ENCODE measurements at places on chromosomes 12 and 14.

DNA sequence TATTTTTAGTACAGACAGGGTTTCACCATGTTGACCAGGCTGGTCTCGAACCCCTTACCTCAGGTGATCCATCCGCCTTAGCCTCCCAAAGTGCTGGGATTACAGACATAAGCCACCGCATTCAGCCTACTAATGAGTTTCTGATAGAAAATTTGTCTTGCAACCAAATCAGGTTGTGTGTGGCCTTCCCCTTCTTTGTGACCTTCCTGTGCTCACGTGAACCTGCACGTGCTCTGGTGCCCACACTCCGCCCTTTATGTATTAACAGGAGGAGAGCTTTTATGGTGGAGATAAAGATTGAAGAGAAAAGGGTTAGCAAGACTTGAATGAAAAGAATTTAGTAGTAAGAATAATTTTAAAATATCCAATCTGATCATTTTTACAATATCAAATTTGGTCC is 343.5 kb upstream of the TMEM132C start:
- DNase-seq: no peak

GRCh38 chr12:80195074-80195726 is 95.9 kb downstream of the OTOGL start:
- no peak for DNase-seq

DNA sequence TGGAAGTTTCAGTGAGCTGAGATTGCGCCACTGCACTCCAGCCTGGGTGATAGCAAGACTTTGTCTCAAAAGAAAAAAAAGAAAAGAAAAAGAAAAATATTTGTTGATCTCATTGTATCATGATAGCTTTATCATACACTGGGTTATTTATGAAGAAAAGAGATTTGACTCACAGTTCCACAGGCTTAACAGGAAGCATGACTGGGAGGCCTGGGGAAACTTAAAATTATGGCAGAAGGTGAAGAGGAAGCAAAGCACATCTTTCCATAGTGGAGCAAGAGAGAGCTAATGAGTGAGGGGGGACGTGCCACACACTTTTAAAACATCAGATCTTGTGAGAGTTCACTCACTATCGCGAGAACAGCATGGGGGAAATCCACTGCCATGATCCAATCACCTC is 72.7 kb upstream of the FUT8 start:
- DNase-seq: no peak

GRCh38 chr14:75310295-75311111 is 31.9 kb downstream of the FOS start:
- DNase-seq: no peak
